PC-9 (cell line): ENCODE measurements at places on chromosomes 5 and 9. TPM values are rescaled to one million over a fixed set of nuclear protein-coding genes. Genes with fewer than 3 reads are reported as not detected.

Gene PAEP
- not detected in 2 replicates for total RNA-seq

DNA sequence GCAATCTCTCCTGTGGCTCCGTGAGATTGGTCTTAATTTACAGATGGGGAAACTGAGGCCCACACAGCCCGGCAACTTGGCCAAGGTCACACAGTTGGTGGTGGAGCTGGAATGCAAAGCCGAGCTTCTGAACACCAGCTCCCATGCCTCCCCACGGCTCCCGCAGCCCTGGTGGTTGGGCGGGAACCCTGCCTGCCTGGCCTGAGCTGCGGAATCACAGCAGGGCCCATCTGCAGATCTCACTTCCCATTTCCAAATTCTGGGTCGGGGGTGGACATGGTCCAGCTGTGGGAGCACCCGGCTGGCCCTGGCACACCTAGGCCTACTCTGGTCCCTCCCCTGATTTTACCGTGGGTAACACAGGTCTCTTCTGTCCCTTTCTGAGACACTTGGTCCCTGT, 35.3 kb upstream of the PHYKPL start:
- no peak overlapping the region for H3K4me3 ChIP-seq
- H3K36me3 ChIP-seq: no peaks in the 10 kb centered on the region
- no peaks in the 10 kb centered on the region for H3K4me1 ChIP-seq
- no peak for DNase-seq
- H3K27ac ChIP-seq: no peak overlapping the region
- H3K27me3 ChIP-seq: peaks cover 94% of the 10 kb centered on the region

DNA sequence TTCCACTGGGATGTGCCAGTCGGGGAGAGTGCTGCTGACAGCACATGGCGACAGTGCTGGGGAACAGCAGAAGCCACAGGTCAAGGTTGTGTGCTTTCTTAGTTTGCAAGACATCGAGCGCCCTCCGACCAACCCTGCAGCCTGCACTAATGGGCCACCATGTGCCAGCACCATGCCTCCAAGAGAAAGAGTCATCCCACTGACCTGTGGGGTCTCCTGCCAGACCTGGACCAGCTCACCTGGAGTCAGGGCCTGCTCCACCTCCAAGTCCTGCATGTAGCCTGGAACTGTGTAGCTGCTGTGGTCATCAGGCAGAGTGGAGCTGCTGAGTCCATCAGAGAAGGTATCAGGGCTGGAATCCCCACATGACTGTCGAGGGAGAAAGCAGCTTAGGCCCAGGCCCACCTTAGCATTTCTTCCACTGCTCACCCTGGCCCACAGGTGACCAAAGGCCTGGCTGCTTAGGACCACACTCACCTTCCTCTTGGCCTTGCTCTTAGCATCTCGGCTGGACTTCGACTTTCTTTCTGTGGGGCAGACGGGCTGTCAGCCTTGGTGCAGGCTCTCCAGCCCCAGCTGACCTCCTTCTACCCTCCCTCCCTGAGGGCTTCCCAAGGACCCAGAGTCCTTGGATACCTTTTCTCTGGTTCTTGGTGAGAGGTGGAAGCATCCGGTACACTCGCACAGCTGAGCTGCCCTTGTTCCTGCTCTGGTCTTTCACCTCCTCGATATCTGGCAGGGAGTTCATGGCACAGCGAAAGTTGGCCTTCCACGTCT, 4.1 kb downstream of the IRF1 start:
- H3K4me1 ChIP-seq: peaks cover 18% of the 10 kb centered on the region
- no peak overlapping the region for H3K27ac ChIP-seq
- H3K27me3 ChIP-seq: no peaks in the 10 kb centered on the region
- DNase-seq: no peak
- no peaks in the 10 kb centered on the region; the same call in 1 of the 2 replicates for H3K36me3 ChIP-seq

- no peaks in the 10 kb centered on the region for H3K4me1 ChIP-seq
- no peak overlapping the region for H3K4me3 ChIP-seq
- DNase-seq: no peak
- no peak overlapping the region for H3K27ac ChIP-seq
- H3K36me3 ChIP-seq: no peaks in the 10 kb centered on the region
Observed at GRCh38 chr5:958701-959571, 49.7 kb upstream of the NKD2 start.

- H3K27me3 ChIP-seq: no peaks in the 10 kb centered on the region
- no peak for DNase-seq
- H3K4me3 ChIP-seq: no peak overlapping the region
Observed at GRCh38 chr9:113589890-113590289, 126.4 kb downstream of the RGS3 start.

- no peaks in the 10 kb centered on the region for H3K36me3 ChIP-seq
- no peak for DNase-seq
- peaks cover 41% of the 10 kb centered on the region for H3K27me3 ChIP-seq
- no peaks in the 10 kb centered on the region for H3K4me1 ChIP-seq
- no peak overlapping the region for H3K4me3 ChIP-seq
- no peak overlapping the region for H3K27ac ChIP-seq
Observed at GRCh38 chr5:10081584-10081983, 168.1 kb downstream of the ATPSCKMT start.
